ENCODE measurements at places on chromosomes 7 and 10.

DNA sequence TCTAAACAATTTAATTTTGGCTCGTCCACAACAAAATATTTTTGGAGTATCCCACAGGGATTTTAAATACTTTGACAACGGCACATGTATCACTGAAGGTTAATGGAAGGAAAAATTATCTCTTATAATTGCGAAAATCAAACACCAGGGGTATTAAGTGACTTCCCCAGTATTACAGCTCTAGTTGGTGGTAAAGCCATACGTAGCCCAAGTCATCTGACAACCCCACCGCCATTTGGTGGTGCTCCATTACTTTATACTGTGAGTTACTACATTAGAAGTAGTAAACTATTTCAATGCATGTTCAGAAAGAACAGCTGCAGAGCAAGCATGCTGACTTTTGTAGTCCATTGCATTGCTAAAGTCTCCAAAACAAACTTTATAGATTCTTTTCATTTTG, 179.7 kb downstream of the HGF start:
- DNase-seq, result no peak

- no peak for DNase-seq
Measured at GRCh38 chr10:68301790-68302502, 29.9 kb upstream of the HNRNPH3 start.

GRCh38 chr10:104043854-104044253, 41.8 kb downstream of the COL17A1 start:
- no peak for DNase-seq

DNA sequence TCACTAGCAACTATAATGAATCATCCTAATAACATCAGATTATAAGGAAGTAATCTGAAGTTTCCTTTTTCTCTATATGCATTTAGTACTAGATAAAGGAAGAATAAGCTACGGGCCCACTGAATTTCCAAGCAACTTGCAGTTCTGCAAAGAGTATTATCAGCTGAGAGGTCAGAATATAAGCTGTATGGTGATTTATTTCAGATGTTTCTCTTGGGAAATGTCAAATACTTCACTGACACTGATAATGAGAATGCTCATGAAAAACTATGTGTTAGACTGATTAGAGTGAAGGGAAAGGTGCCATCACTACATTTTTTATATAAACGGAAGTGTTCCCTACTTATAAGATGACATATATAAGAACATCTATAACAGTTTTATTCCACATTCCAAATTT, 251.2 kb upstream of the HGF start:
- no peak for DNase-seq

- DNase-seq, result no peak
Measured at GRCh38 chr10:6956562-6956961, 376.5 kb upstream of the PRKCQ start.

DNA sequence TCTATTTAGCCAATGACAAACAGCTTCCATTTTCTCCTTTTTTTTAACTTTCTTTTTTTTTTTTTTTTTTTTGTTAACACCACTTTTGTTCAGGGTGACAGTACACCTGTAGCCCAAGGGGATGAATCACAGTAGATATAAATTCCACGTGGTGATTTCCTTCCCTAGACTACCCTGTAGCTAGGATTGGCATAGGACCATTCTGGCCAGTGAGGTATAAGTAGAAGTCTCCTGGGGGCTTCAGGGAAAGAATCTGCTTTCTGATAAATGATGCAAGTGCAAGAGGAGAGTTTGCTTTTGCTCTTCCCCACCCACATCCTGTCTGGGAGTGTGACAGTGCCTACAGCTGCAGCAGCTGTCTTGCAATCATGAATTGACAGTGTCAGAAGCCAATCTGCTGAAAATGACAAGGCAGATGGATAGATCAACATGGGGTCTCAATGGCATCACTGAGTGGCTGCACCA, 63.2 kb upstream of the TOMM7 start:
- peak; percentile 59 for DNase-seq

- DNase-seq, result no peak
Measured at GRCh38 chr10:97571622-97572021, 957 bp upstream of the ANKRD2 start.

- no peak for DNase-seq
Measured at GRCh38 chr7:16989811-16990413, 108.1 kb upstream of the AGR3 start.

Measured in stimulated activated CD8-positive, alpha-beta memory T cell treated with anti-CD3 and anti-CD28 coated beads, Interleukin-15, amount 100 ng/mL, for 48 hours (primary cell).